Colonic mucosa (tissue), 4 donors: ENCODE measurements at places on chromosomes 16 and 17. TPM values are rescaled to one million over a fixed set of nuclear protein-coding genes. Genes with fewer than 3 reads are reported as not detected.

- H3K27ac ChIP-seq, result no peak overlapping the region
- no peak for DNase-seq
- H3K27me3 ChIP-seq, result no peaks in the 10 kb centered on the region
Measured at GRCh38 chr16:78773706-78774105, 674.3 kb downstream of the WWOX start.

DNA sequence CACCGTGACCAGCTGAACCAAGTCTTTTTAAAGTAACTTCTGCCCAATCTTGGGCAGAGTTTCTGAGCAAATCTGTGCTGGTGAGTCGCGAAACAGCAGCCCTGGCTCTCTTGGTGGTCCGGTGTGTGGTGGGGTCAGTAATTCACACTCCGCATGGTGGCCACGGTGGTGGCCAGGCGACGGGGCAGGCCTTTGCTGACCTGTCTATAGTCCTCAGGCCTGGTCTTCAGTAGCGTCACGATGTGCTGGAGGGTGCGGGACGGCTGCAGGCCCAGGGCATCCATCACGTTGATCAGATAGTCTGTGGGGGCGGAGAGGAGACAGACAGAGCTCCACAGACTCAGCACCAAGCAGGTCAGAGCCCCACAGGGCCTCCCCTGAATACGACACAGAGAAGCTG lies 64.2 kb downstream of the COG7 start:
- no peak overlapping the region for H3K4me3 ChIP-seq
- no peak for DNase-seq
- H3K4me1 ChIP-seq, result no peaks in the 10 kb centered on the region
- H3K36me3 ChIP-seq, result no peaks in the 10 kb centered on the region
- H3K27ac ChIP-seq, result no peak overlapping the region

GRCh38 chr16:77327717-77328116 lies 107.1 kb downstream of the ADAMTS18 start:
- H3K4me3 ChIP-seq, result no peak overlapping the region
- no peaks in the 10 kb centered on the region for H3K4me1 ChIP-seq
- no peaks in the 10 kb centered on the region for H3K27me3 ChIP-seq
- no peak overlapping the region for H3K27ac ChIP-seq

DNA sequence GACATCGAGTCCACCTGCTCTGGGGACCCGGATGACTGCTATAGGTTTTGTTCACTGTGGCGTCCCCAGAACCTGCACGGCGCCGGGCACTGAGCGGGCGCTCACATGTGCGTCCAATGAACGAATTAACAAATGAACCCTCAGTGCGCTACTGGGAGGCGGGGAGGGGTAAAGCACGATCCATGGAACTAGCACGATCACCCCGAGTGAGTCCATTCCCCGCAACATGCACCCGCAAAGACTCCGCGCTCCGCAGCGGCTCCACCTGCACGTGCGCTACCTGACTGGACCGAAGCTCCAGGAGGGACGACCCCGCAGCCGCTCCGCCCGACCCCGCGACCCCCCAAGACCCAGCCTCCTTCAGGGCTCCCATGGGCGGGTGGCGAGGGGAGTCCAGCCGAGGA lies 491 bp downstream of the TRAP1 start:
- peak; percentile 50 for DNase-seq
- peak overlapping the region; percentile 62 for H3K27ac ChIP-seq
- H3K4me1 ChIP-seq, result peaks cover 3% of the 10 kb centered on the region
- H3K36me3 ChIP-seq, result no peaks in the 10 kb centered on the region

GRCh38 chr16:85567101-85567866 lies 45.8 kb upstream of the GSE1 start:
- H3K27me3 ChIP-seq, result no peaks in the 10 kb centered on the region
- DNase-seq, result peak; percentile 93
- H3K4me3 ChIP-seq, result no peak overlapping the region
- peaks cover 55% of the 10 kb centered on the region for H3K4me1 ChIP-seq

Gene SMPD3
- total RNA-seq, result 76.5 TPM

DNA sequence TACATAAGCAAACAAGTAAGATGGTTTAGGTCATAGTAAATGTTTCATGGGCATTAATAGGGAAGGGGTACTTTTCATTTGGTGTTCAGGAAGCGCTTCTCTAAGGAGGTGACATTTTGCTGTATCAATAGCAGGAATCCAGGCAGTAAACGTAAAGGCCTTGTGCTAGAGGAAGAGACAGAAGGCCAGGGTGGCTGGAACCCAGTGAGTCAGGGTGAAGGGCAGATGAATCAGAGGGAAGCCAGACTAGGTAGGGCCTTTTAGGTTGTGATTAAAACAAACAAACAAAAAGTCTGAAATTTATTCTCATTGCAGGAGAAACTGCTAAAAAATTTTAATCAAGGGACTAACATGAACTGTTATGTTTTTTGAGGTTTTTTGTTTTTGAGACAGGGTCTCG lies 6.5 kb downstream of the BMERB1 start:
- H3K4me1 ChIP-seq, result no peaks in the 10 kb centered on the region
- H3K27ac ChIP-seq, result no peak overlapping the region
- no peak for DNase-seq
- H3K36me3 ChIP-seq, result no peaks in the 10 kb centered on the region
- no peak overlapping the region for H3K4me3 ChIP-seq

- no peak for DNase-seq
- H3K27ac ChIP-seq, result no peak overlapping the region
- H3K4me3 ChIP-seq, result no peak overlapping the region
Measured at GRCh38 chr16:71339236-71340171, 19.0 kb upstream of the CALB2 start.

Gene NEURL4
- total RNA-seq, result 55.8 TPM

DNA sequence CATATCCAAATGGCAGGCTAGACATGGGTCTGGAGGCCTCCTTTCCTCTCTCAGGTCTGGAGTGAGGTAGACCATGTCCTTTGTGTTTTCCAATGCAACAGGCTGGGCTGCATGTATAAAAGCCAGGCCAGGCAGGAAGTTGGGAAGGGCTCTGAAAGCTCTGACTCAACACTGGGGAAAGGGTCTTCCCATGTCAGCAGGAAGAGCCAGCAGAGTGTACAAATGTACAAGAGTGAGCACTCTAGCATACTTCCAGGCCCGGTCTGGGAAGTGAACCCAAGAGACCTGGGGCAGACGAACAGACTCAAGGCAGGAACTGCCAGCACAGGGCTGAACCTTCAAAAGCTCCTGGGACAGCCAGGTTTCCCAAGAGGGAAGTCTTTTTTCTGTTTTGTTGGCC lies 7.0 kb downstream of the ATPAF2 start:
- no peaks in the 10 kb centered on the region for H3K27me3 ChIP-seq
- H3K4me1 ChIP-seq, result no peaks in the 10 kb centered on the region
- DNase-seq, result no peak
- H3K36me3 ChIP-seq, result no peaks in the 10 kb centered on the region

DNA sequence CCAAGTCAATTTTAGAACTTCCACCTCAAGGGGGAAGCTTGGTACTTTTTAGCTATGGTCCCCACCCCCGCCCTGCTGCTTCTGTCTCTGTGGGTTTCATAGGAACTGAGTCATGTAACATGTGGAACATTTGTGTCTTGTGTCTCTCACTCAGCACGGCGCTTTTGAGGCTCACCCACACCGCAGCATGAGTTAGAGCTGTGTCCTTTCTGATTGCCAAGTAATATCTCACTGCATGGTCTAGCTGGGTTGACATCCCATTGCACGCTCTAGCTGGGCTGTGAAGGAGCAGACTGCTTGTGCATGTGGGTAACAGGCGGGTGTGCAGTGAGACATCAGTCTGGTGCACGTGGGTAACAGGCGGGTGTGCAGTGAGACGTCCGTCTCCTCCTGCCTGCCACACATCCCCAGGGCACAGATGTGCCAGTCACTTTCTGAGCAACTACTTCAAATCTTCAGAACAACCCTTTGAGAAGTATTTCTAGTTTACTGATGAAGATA lies 26.4 kb upstream of the SLC7A5 start:
- DNase-seq, result no peak
- no peaks in the 10 kb centered on the region for H3K27me3 ChIP-seq
- no peaks in the 10 kb centered on the region for H3K4me1 ChIP-seq

DNA sequence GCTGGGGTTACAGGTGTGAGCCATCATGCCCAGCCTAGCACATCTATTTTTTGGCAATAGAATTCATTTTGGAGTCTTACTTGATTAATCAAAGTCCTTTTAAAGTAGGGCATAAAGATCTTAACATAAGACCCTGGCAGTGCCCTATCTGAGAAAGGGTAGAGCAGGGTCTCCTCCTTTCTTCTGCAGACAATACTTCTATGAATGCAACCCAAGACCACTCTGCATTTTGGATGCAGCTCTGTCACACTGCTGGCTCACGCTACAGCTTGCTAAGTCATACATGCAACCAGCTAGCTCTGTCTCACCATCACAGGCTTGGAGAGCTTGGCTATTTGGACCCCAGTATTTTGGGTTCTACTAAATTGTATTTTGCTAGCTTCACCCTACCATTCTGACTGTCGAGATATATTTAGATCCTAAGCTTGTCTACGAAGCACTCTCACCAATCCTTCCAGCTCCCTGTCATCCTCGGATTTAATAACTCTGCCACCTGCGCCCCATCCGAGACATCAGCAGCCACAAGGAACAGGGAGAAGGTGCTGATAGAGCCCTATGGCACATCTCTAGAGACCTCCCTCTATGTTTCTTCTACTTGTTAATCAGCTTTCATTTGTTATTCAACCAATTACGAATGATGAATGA lies 45.1 kb downstream of the RBFOX3 start:
- no peaks in the 10 kb centered on the region for H3K27me3 ChIP-seq
- no peaks in the 10 kb centered on the region for H3K4me1 ChIP-seq
- no peak for DNase-seq
- no peaks in the 10 kb centered on the region for H3K36me3 ChIP-seq
- no peak overlapping the region for H3K4me3 ChIP-seq

GRCh38 chr16:27511657-27512448 lies 37.9 kb downstream of the GTF3C1 start:
- H3K36me3 ChIP-seq, result peaks cover 19% of the 10 kb centered on the region
- no peak overlapping the region for H3K4me3 ChIP-seq
- no peaks in the 10 kb centered on the region for H3K27me3 ChIP-seq
- no peaks in the 10 kb centered on the region for H3K4me1 ChIP-seq
- DNase-seq, result no peak

Gene ALOX15B
- total RNA-seq, result 0.56 TPM

Gene LGALS9B
- 20.3 TPM for total RNA-seq

Gene NT5M
- total RNA-seq, result 1.3 TPM

DNA sequence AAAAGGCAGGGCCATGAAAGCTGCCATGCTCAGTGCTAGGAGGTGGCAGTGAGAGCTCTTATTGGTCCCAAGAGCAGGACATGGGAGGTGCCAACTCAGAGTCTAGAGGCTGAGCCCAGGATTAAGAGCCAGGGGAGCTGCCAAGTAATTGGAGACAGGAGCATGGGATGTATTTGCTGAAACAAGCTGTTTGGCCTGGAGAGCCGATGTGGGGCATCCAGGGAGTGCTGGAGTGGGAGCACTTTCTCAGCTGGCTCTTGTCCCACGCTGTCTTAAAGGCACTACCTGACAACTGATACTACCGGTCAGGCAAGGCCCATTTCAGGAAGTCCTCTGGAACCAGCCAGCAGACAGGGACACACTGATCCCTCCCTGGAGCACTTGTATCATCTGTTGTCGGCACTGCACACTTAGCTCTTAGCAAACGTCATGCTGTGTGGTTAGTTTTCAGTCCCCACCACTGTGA lies 19.3 kb downstream of the ANKFN1 start:
- H3K36me3 ChIP-seq, result no peaks in the 10 kb centered on the region
- no peak for DNase-seq
- H3K4me3 ChIP-seq, result no peak overlapping the region

- H3K27me3 ChIP-seq, result no peaks in the 10 kb centered on the region
- no peak overlapping the region for H3K27ac ChIP-seq
- no peaks in the 10 kb centered on the region for H3K4me1 ChIP-seq
Measured at GRCh38 chr17:33633446-33633845, 340.4 kb upstream of the ASIC2 start.

- no peaks in the 10 kb centered on the region for H3K27me3 ChIP-seq
- H3K36me3 ChIP-seq, result no peaks in the 10 kb centered on the region
- H3K4me3 ChIP-seq, result no peak overlapping the region
- H3K27ac ChIP-seq, result no peak overlapping the region
- DNase-seq, result peak; percentile 21
- no peaks in the 10 kb centered on the region for H3K4me1 ChIP-seq
Measured at GRCh38 chr17:17675925-17676534, 5.2 kb upstream of the RAI1 start.

GRCh38 chr17:50939795-50940684 lies 73.9 kb upstream of the TOB1 start:
- H3K4me1 ChIP-seq, result no peaks in the 10 kb centered on the region
- no peak for DNase-seq
- H3K4me3 ChIP-seq, result no peak overlapping the region
- no peaks in the 10 kb centered on the region for H3K27me3 ChIP-seq

GRCh38 chr17:7579001-7579833 lies at the start of gene CD68:
Gene CD68, plus strand, starts transcription at chr17:7579638. Its CDS starts 40 bp downstream, at chr17:7579678.
- no peaks in the 10 kb centered on the region for H3K27me3 ChIP-seq
- peak; percentile 80 for DNase-seq
- peak within 1 kb of the TSS; percentile 78 for H3K27ac ChIP-seq
- peaks cover 15% of the 10 kb centered on the region for H3K4me1 ChIP-seq

DNA sequence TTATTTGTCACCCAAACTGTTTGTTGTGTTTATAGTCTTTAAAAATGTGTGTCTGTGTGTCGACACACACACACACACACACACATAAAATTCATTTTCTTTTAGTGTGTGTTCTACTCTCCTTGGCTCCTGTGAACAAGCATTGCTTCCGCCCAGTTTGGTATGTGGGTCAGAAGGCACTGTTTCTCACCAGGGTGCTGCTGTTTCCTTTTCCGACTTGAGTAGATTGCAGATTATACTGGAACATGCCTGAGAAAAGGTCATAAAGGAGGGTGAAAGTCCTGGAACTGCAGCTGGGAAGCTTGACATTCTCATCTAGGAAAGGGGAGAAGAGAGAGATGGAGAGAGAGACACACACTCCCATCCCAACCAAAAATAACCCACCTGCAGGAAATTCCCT lies 330.3 kb downstream of the BCAS3 start:
- no peaks in the 10 kb centered on the region for H3K36me3 ChIP-seq
- no peak overlapping the region for H3K4me3 ChIP-seq
- no peaks in the 10 kb centered on the region for H3K27me3 ChIP-seq
- peak; percentile 41 for DNase-seq
- H3K27ac ChIP-seq, result no peak overlapping the region

DNA sequence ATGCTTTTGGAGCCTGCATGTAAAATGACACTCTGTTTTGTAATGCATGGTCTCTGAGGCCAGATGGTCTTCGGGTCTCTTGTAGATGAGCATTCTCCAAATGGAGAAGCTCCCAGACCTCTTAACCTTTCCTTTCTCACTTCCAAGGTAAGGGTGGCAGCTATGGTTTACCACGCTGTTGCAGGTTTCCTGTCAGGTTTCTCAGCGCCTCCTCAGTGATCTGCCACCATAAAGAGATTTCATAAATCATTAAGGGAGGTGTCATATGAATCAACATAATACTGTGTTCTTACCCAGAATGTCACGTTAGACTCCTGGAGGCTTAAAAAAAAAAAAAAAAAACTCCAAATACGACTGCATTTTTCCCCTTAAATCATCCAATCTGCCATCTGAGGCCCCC lies 787.4 kb upstream of the EEF2KMT start:
- H3K27me3 ChIP-seq, result no peaks in the 10 kb centered on the region
- no peak overlapping the region for H3K27ac ChIP-seq
- no peak for DNase-seq
- no peaks in the 10 kb centered on the region for H3K4me1 ChIP-seq
- no peak overlapping the region for H3K4me3 ChIP-seq

Gene TLCD3B
- total RNA-seq, result 0.49 TPM

GRCh38 chr17:50423553-50424159 lies 2.4 kb upstream of the ACSF2 start:
- H3K4me1 ChIP-seq, result peaks cover 22% of the 10 kb centered on the region
- no peak overlapping the region for H3K4me3 ChIP-seq
- no peak for DNase-seq
- no peaks in the 10 kb centered on the region for H3K36me3 ChIP-seq
